ENCODE measurements at places on chromosomes 3 and 15.

- DNase-seq, result no peak
These were observed 138.9 kb downstream of the GREM1 start for GRCh38 chr15:32856753-32857152.

GRCh38 chr3:183387797-183388196, 40.6 kb downstream of the MCF2L2 start:
- DNase-seq, result no peak

DNA sequence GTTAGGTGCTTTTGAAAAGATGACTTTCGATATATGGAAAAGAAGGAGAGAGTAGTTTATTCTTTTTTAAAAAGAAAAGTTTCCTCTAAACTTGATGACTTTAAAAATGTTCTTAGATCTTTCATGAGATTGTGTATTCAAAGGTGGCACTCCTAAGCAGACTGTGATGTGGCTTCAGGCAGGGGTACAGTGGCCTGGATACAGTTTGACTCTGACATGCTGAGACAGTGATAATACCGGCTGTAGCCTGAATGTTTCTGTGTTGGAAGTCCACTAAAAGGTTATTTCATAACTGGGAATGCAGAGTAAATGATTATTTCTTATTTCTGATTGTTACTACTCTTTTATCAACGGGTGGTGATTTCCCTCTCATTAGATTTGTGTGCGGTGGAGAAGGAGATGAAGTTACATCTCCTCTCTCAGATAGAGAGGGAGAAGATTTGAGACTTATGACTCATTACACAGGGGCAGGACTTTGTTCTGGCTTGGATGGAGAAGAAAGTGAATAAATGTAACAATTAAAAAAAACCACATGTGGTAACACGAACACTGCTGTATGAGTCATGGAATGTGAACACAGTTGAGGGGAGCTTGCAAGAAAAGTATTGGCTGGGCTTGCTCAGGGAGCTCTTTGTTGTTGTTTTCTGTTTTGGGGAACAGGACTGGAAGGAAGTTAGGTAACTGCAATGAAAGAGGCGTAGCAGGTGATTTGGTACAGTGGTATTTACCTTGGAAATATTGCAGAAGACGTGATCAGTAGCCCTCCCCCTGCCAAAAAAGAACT, 21.6 kb downstream of the SPTSSB start:
- DNase-seq, result peak; percentile 9

GRCh38 chr3:109275702-109276293, 40.5 kb downstream of the DPPA2 start:
- no peak for DNase-seq

GRCh38 chr3:65130782-65131181, 443.0 kb upstream of the ADAMTS9 start:
- no peak for DNase-seq

GRCh38 chr15:39345176-39345575, 235.7 kb upstream of the THBS1 start:
- DNase-seq, result no peak

Data from stimulated activated naive CD4-positive, alpha-beta T cell treated with Interleukin-2 at 50 U/mL for 16 hours (primary cell).